Fibroblast of gingiva (primary cell): ENCODE measurements at places on chromosomes 1 and 21.
A peak's percentile ranks its signal among the peaks of the same experiment; 100 is the strongest.

- no peak for DNase-seq
Measured at GRCh38 chr1:99677416-99677815, 31.5 kb downstream of the PALMD start.

DNA sequence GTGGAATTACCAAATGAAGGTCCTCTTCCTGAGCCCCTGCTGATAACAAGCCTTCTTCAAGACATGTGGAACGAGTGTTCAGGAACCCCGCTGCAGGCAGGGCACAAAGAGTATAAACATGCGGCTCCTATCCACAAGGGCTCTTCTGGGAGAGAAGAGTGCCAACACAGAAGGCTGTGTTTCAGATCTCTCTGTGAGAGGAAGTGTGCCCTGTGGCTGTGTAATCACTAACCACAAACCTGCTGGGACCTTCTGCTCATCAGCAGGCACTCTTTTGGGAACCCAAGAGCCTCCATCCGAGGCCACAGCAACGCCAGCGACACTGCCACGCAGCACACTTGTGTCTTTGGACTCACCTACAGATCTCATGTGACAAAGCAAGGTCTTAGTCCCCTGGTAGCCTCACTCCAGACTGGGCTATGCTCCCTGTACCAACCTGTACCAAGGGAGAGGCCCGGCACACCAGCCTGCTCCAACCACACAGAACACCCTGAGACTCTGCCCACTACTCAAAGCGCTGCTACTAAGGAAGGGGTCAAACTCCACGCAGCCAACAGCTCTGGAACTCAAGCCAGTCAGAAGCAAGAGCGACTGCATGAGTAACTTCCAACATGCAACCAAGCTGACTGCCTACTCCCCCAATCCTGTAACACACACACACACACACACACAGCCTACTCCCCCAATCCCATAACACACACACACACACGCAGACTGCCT is 7.8 kb downstream of the PTTG1IP start:
- DNase-seq = no peak

- DNase-seq = peak; percentile 44
Measured at GRCh38 chr1:184075055-184076029, 23.8 kb downstream of the TSEN15 start.

- DNase-seq = no peak
Measured at GRCh38 chr21:31845151-31845729, 27.6 kb upstream of the HUNK start.

- no peak for DNase-seq
Measured at GRCh38 chr1:199172171-199173124, 533.6 kb downstream of the PTPRC start.

DNA sequence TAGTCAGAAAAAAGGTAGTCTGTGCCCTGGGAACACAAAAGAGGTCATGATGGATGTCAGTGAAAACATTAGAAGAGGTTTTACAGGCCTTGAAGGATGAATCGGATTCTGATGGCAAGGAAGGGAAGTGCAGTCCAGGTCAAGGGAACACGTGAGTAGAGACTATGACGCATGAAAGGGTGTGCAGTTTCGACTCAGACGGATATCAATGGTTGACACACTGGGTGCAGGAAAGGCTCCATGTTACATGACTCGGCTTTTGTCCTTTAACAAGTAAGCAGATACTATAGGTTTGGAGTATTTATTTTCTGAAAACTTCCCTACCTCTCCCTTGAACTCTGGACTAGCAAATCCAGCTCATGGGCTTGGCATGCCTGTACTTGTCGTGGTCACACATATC is 55.3 kb downstream of the SEC16B start:
- no peak for DNase-seq

- no peak for DNase-seq
Measured at GRCh38 chr1:60436186-60436585, 362.6 kb upstream of the C1orf87 start.

GRCh38 chr1:39332291-39332690 is 127.8 kb downstream of the MACF1 start:
- no peak for DNase-seq

- no peak for DNase-seq
Measured at GRCh38 chr1:189185097-189185496, 1292.6 kb downstream of the BRINP3 start.

- peak; percentile 32 for DNase-seq
Measured at GRCh38 chr1:85494904-85495266, 29.9 kb upstream of the DDAH1 start.

DNA sequence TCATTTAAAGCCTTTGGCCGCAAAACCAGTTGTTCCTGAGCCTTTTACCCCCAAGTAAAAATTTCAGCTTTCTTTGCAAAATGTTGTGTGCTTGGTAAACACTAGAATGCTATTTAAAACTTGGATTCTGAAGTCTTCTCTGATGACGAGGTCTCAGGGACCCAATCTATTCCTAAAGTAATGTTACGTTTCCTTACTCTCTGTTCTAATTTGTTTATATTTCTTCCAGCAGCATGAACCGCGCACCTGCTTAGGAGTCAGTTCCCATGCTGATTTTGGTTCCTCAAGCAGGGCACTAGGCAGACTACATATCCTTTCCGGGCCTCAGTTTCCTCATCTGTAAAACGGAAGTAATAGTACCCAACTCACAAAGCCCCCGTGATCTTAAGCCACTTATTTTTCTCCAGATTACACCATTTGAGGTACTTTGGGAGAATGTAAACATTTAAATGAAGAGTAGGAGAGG is 969 bp upstream of the ALDH4A1 start:
- DNase-seq = no peak

GRCh38 chr1:160665330-160666078 is 18.7 kb upstream of the SLAMF1 start:
- no peak for DNase-seq

GRCh38 chr1:5661196-5662085 is 330.8 kb downstream of the NPHP4 start:
- DNase-seq = no peak

DNA sequence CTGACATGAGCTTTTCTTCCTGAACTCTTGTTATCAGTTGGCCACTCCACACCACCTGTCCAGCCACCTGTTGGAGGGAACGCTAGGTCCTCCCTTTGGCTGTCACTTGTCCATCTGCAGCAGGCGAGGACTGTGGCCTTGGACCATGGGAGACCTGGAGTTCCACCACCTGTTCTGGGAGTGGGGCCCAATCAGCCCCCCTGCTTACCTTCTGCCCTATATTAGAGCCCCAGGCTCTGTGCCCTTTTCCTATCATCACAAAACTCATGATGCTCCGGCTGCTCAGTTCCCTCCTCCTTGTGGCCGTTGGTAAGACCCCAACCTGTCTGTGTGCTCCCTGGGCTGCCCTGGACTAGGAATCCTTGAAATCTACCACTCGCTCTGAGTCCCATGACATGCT is at the start of gene CELA3A:
CELA3A (plus strand) TSS at position 249 of the 400 bp plus-strand sequence; CDS start at position 267, 18 bp downstream.
- no peak for DNase-seq

DNA sequence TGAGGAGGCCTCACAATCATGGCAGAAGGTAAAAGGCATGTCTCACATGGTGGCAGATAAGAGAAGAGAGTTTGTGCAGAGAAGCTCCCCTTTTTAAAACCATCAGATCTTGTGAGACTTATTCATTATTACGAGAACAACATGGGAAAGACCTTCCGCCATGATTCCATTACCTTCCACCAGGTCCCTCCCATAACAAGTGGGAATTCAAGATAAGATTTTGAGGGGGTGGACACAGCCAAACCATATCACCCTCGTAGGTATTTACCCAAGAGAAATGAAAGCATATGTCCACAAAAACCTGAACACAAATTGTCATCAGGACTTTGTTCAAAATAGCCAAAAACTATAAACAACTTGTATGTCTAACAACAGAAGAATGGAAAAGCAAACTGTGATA is 45.9 kb upstream of the TENT5C start:
- DNase-seq = no peak

DNA sequence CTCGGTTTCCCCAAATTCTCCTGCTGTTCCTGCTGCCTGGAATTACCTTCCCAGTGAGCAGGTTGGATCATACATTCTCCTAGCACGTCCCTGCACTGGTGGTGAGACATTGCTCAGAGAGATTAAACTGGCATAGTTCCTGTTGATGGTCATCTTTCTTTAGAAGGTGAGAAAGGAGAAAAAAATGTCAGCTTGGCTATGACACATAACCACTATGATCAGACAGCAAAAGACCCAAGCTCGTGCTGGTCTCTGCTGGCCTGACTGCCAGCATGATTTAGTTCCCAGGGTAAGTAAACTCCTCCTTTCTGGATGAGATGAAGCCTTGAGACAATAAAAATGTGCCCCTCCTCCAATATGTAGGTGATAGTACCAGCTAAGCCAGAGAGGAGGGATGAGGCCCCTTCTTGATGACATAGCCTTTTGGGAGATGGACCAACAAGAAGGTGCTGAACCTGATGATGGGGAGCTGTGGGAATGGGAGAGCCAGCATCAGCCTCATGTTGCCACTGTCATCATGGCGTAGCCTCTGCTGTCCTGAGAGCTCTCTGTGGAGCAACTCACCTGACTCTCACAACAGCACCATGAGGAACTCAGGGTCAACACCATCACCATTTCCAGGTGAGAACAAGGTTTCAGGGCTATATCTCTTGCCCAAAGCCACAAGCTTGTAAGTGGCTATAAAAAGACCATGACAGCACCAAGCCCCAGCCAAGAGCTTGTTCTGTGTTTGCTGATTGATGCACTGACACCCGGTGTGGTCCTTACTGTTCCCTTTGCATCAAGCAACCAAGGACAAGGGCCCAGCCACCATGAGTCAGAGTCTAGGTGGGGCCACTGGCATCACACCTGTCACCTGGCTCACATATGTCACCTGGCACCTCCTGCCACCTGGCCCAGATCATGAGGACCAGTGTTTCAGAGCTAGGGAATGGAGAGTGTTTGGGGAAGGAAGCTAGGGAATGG is 200.0 kb downstream of the MATN1 start:
- peak; percentile 47 for DNase-seq

DNA sequence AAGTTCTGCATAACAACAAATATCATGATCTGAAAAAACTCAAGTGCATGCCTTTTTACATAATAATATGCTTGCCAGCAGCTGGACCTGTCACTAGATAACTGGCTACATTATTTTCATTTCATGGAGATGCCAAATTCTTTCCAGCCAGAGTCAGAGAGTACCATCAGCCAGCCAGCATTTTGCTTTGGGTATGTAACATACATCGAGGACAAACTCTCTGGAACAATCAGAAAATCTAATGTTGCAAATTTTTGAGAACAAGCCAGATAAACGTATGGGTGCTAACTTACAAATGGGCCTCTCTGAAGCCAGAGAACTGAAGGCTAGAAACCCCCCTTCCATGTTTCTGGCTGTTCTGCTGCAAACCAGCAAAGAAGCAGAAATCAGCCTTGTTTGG is 76.3 kb upstream of the BACE2 start:
- DNase-seq = no peak

DNA sequence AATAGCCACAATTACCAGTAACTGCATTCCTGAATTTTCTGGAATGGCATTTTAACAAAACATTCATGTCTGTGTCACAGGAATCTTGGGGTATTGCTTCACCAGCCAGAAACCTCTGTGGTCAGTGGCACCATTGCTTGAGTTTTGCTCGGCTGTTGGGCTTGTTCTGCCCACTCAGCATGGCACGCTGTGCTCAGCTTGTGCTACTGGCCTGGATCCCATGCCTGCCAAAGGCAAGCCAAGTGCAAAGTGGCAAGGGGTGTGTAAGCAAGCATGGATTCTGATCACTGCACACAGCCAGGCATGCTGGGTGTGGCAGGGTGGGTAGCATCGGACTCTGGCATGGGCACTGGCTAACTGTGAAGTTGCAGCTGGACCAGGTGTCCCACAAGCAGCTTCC is 1150.9 kb downstream of the MRPL39 start:
- DNase-seq = peak; percentile 1

DNA sequence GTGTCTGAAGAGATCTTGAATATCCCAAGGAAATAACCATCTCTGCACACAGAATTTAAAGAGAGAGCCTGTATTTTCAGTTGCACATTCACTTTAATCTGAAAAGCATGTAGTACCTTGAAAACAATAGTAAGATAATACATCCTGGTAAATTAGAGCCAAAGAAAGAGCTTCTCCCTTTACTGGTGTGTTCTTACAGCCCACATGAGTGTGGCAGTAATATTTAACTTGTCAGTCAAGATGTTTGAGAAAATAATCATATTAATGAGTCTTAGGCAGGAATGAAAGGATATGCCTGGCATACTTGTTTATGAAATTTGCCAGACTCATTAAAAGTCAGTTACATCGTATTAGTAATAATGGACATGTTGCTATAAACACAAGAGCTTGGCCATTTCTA is 908.4 kb upstream of the ADGRL4 start:
- DNase-seq = no peak

DNA sequence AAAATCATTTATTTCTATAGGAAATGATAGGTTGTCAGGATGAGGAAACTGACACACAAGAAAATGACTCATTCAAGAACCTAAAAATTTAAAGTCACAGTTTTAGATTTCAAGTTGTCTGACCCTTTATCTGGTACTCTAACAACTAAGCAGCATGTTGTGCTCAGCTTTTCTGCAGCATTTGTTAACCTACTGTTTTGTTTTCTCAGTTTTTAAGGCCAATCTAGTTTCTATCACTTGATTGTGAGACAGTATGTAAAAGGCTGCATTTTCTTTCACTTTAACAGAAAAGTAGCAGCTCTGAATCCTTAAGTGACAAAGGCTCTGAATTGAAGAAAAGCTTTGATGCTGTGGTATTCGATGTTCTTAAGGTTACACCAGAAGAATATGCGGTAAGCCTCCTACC is 59.1 kb downstream of the RALGPS2 start:
- no peak for DNase-seq

GRCh38 chr1:180494370-180494769 is 8.0 kb downstream of the ACBD6 start:
- no peak for DNase-seq

DNA sequence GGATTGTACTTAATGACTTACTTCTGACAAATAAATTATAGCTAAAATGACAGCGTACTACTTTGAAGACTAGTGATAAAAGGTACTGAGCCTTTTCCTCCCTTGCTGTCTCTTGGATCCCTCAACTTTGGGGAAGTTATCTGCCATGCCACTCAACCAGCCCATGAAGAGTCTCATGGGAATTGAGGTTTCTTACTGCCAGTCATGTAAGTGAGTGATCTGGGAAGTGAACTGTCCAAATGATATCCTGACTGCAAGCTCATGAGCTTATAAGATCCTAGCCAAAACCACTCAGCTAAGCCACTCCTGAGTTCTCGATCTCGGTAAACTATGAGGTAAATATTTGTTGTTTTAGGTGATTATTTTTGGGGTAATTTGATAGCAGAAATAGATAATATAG is 247.8 kb downstream of the NCAM2 start:
- DNase-seq = no peak

DNA sequence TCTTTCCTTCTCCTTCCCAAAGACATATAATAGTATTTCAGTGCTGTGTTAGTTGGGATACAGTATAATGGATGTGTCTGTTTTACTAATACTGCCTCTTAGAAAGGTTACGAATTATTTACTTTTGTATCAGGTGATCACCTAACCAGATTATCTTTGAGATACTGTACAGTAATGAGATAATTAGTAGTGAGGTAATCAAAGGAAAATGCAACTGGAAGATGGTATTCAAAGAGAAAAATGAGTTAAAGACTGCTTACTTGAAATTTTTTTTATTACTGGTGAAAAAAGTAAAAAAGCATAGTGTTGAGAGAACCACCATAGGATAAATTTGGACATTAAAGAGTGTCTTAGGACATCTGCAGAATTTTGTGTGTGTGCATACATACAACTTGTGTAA is 10.9 kb downstream of the SMG7 start:
- DNase-seq = no peak

- no peak for DNase-seq
Measured at GRCh38 chr1:225697428-225697827, 44.5 kb upstream of the ENAH start.
